ENCODE measurements at places on chromosomes 16 and 17. TPM values are rescaled to one million over a fixed set of nuclear protein-coding genes. Genes with fewer than 3 reads are reported as not detected.

SALL1 gene
- not detected for total RNA-seq

RSKR gene
- total RNA-seq, result 8.7 TPM

ABCC3 gene
- 5.2 TPM for total RNA-seq

NPIPB9 gene
- total RNA-seq, result 4.1 TPM

SEC14L5 gene
- under 0.01 TPM for total RNA-seq

NEUROD2 gene
- total RNA-seq, result not detected

TMEM88 gene
- total RNA-seq, result 43.0 TPM

RCVRN gene
- not detected for total RNA-seq

TSNAXIP1 gene
- total RNA-seq, result 0.33 TPM

MGAT5B gene
- total RNA-seq, result 2.2 TPM

SCGB1C2 gene
- not detected for total RNA-seq

RABEP2 gene
- total RNA-seq, result 43.4 TPM

MEOX1 gene
- total RNA-seq, result not detected

TEX14 gene
- under 0.01 TPM for total RNA-seq

Data from vein endothelial cell (primary cell).